Naive B cell (primary cell): ENCODE measurements at places on chromosomes 13 and 19.

- H3K27ac ChIP-seq = peak overlapping the region; percentile 50
- H3K4me1 ChIP-seq = peaks cover 95% of the 10 kb centered on the region
- H3K36me3 ChIP-seq = no peaks in the 10 kb centered on the region
- no peak overlapping the region for H3K4me3 ChIP-seq
- DNase-seq = no peak
- no peaks in the 10 kb centered on the region for H3K27me3 ChIP-seq
Measured at GRCh38 chr19:39949026-39949747, 14.8 kb upstream of the FCGBP start.

- no peaks in the 10 kb centered on the region for H3K27me3 ChIP-seq
- H3K4me1 ChIP-seq = no peaks in the 10 kb centered on the region
- H3K4me3 ChIP-seq = no peak overlapping the region
- no peaks in the 10 kb centered on the region for H3K36me3 ChIP-seq
Measured at GRCh38 chr13:87324558-87324957, 346.6 kb upstream of the SLITRK5 start.

DNA sequence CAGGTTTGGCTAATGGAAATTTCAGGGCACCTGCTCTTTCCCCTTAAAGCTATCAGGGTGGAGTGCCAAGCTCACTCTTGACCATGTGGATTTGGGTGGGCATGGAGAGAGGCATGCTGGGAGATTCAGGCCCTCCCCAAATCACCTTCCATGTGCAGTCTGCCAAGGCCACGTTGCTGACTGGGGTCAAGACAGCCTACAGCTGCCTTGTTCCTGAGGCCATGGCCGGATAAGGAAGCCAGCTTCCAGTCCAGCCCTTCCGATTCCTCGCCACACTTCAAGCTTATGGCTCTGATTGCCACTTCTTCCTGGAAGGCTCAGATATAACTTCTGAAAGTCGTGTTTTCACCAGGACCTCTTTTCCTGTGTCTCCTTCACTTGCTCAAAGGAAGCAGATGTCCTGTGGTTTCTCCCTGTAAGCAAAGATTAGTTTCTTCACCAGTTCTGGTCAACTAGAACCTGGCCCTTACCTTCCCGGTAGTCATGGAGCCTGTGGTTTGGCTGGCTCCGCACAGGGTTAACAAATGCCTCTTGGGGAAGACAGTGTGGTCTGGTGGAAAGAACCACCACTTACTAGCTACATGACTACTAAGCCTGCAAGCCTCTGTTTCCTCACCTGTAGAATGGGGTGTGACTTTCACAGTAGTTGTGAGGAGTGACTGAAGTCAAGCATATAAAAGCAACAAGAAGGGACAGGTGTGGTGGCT is 16.1 kb upstream of the TPT1 start:
- peaks cover 26% of the 10 kb centered on the region for H3K4me1 ChIP-seq
- H3K27me3 ChIP-seq = no peaks in the 10 kb centered on the region
- peaks cover 29% of the 10 kb centered on the region for H3K36me3 ChIP-seq
- DNase-seq = no peak

- H3K36me3 ChIP-seq = no peaks in the 10 kb centered on the region
- H3K4me1 ChIP-seq = no peaks in the 10 kb centered on the region
- DNase-seq = no peak
Measured at GRCh38 chr13:24008679-24009078, 111.4 kb upstream of the C1QTNF9B start.
